ENCODE measurements at places on chromosomes 1 and 21.
A peak's percentile ranks its signal among the peaks of the same experiment; 100 is the strongest.

DNA sequence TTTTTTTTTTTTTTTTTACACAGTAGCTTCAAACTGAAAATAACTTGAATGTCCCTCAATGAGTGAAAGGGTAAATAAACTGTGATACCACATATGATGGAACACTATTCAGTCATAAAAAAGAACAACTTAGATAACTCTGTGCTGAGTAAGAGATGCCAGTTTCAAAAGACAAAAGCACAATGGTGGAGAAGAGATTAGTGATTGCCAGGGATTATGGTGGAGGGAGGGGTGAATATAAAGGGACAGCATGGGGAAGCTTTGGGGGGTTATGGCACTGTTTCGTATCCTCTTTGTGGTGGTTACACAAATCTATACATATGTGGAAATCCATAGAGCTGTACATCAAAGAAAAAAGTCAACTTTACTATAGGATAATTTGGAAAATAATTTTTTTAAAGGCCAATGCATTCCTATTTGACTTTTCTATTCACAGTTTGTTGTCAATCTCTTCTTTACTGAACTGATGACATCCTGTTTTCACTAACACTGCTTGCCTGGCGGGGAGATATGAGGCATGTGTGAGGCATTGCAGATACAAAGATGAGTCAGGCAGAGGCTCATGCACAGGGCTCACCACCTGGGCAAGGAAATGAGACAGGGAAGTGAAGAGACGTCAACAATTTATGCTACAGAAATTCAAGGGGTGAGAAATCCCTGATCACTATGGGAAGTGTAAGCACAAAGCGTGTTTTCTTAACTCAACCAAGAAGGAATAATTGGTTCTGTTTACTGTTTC lies 302.7 kb downstream of the DUSP10 start:
- peak; percentile 83 for DNase-seq

- no peak for DNase-seq
Observed at GRCh38 chr1:225746361-225747179, 31.1 kb upstream of the SRP9 start.

GRCh38 chr1:55815745-55816455 lies 600.7 kb upstream of the USP24 start:
- no peak for DNase-seq

GRCh38 chr1:60283690-60284089 lies 210.1 kb upstream of the C1orf87 start:
- no peak for DNase-seq
